ENCODE measurements at places on chromosomes 3 and 15.

- no peak for DNase-seq
Measured at GRCh38 chr3:48837163-48837562, 10.5 kb downstream of the PRKAR2A start.

- DNase-seq: no peak
Measured at GRCh38 chr15:101724675-101725005, 367 bp upstream of the TARS3 start.

- DNase-seq: no peak
Measured at GRCh38 chr15:79294075-79294474, 11.6 kb downstream of the ANKRD34C start.

GRCh38 chr3:179729086-179729485 is 76.2 kb downstream of the USP13 start:
- DNase-seq: no peak
